ENCODE measurements at places on chromosomes 2 and 18.

DNA sequence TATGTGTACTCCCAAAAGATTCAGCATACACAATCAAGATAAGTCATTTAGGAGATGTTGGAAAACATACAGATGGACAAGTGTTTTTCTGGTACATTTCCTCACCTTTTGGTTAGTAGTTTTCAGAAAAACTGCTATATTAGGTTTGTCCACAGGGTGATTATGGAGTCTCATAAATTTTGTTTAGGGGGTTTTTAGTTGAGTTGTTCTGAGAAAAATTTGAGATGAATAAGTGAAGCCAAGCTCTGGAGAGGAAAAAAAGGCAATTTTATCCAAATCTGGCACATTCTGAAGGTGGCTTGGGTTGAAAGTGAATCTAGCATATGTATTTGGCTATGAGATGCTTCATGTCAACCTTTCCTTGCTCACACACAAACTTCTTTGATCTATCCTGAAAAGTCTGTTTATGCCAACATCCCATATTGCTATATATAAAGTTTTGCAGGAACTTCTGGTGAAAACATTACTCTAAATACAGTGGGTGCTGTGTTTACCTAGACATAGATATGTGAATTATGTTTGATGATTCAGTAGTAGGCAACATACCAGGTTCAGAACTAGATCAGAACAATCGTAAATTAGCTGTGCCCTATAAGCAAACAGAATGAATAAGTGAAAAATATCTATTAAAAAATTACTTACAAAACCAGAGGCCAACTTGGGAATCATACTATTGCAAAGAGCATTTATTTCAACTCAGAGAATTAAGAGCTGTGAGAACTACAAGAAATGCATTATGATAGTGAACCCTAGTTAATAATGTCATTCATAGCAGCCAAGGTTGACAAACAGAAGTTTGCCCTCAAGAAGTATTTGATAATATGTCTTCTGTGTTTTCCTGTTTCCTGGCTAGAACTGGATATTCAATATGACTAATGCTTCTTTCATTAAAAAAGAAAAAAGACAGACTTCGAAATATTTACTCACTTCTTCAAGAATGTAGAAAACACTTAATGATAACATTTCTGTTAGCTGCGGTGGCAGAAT, 552.0 kb downstream of the IRS1 start:
- no peak for DNase-seq

GRCh38 chr18:3655254-3656050, 205.5 kb downstream of the TGIF1 start:
- DNase-seq = no peak

DNA sequence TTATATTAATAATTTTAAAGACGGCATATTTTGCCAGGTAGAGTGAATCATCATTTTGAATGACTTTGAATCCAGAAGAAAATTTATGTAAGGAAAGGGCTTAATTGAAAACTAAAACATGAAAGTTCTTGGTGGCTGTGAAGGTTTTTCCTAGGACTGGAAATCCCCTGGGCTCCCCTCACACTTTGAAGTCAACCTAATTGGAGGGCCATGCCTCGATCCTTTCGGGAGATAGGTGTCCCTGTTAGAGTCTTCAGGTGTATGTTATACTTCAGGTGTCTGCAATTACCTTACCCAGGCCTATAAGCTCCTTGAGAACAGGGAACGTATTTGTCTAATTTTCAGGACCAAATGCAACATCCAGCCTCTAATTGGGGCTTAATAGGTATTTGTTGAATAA, 73.0 kb downstream of the ARL4C start:
- no peak for DNase-seq

GRCh38 chr18:34315591-34316352, 91.1 kb upstream of the NOL4 start:
- DNase-seq = no peak

GRCh38 chr2:146437712-146438111, 1407.1 kb upstream of the ACVR2A start:
- no peak for DNase-seq

- no peak for DNase-seq
These were observed 89.6 kb downstream of the ZNF385B start for GRCh38 chr2:179771791-179772190.

DNA sequence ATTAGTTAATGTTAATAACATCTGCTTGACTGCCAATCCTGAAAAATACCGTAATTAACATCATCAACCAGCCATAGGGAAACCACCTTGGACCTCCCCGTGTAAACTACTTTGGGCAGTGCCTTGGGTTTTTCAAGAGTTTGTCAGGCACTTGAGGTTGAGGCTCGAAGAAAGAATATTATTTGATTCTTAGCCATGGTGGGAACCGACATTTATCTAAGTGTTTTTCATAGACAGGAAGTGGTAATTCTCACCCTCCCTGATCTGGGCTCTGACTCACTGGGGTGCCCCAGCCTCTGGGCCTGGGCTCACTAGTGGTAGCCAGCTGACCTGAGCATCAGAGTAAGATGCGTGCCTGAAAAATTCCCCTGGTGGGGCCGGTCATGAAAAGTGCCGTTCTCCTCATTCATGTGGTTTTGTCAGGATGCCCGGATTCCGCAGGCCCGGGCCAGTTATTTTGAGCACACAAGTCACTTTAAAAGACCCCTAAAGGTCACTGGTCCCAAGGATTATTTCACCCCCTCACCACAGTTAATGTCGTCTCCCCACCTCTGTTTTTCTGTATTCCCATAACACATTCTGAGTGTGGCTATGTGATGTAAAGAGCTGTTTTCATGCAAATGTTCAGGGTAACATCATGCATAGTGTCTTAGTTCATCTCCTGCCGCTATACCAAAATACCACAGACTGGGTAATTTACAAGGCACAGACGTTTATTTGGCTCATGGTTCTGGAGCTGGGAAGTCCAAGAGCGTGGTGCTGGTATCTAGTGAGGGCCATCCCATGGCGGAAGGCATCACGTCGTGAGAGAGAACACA, 21.6 kb upstream of the SPATA3 start:
- no peak for DNase-seq

GRCh38 chr2:213252206-213252605, 32.1 kb upstream of the SPAG16 start:
- no peak for DNase-seq

- no peak for DNase-seq
These were observed 20.8 kb upstream of the TMEM17 start for GRCh38 chr2:62526531-62527381.

DNA sequence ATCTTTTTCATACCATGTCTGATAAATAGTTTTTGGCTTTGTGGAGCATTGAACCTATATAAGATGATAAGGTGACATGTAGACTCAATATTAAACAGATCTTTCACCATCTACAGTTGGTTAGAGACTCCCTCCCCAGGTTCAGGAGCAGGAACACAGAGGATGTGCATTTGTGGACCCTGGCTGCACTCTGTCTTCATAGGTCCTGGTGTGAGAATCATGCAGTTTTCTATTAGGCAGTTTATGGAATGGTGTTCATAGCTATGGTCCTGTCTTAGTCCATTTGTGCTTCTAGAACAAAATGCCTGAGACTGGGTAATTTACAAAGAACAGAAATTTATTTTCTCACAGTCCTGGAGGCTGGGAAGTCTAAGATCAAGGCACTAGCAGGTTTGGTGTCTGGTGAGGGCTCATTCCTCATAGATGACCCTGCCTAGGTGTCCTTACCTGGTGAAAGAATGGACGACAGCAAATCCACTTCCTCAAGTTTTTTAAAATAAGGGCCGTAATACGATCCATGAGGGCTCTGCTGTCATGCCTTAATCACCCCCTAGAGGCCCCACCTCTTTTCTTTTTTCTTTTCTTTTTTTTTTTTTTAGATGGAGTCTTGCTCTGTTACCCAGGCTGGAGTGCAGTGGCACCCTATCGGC, 35.3 kb upstream of the FAM98A start:
- DNase-seq = no peak

GRCh38 chr2:203867561-203868200, at the start of gene CTLA4:
Gene CTLA4, plus strand, starts transcription at chr2:203867771. Its CDS starts 172 bp downstream, at chr2:203867943.
- no peak for DNase-seq

DNA sequence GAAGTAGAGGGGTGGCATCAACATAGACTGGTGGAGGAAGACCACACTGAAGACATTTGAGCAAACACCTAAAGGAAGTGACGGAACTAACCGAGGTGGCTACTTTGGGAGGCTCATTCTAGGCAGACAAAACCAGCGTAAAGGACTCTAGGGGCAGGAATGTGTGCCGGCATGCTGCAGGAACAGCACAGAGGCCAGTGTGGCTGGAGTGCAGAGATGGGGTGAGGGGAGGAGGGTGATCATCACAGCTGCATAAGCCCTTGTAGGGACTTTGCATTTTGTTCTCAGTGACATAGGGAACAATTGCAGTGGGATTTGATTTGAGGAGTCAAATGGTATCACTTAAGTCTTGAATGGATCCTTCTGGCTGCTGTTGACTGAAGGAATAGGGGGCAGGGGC, 253.5 kb downstream of the NCKAP5 start:
- DNase-seq = no peak

- no peak for DNase-seq
These were observed 62.1 kb downstream of the TMEM17 start for GRCh38 chr2:62443886-62444285.

GRCh38 chr2:170155022-170155722, 22.8 kb upstream of the MYO3B start:
- DNase-seq = no peak

GRCh38 chr2:10917927-10918326, 6.2 kb downstream of the KCNF1 start:
- no peak for DNase-seq

Measured in cortex of kidney (tissue), 1 donor.